Stimulated activated CD4-positive, alpha-beta T cell treated with anti-CD3 and anti-CD28 coated beads, Interleukin-2, amount 100 ng/mL, for 24 hours (primary cell): ENCODE measurements at places on chromosomes 11 and 22.

- DNase-seq = no peak
These were observed 14.5 kb upstream of the ARHGAP42 start for GRCh38 chr11:100672498-100673033.

GRCh38 chr22:22010358-22010757, 27.8 kb upstream of the TOP3B start:
- DNase-seq = no peak

DNA sequence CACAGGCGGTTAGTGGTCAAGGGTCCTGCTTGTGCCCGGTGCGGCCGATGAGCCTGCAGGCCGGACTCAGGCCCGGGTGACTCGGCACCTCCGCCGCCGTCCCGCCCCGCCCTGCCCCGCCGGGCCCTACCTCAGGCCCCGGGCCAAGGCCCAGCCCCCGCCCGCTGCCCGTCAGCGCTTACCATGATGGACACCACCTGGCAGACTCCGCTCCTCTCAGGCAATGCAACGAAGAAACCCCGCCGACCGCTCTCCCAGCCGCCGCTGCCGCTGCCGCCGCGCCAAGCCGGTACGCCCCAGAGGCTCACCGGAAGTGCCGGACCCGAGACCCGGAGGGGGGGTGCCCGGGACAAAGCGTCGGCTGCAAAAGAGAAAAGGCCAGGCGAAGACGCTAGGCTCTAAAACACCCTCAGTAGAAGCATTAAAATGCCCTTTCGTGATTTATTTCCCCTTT, at the start of gene UFD1:
TSS of gene UFD1 (minus strand) at position 293 of the 454 bp plus-strand sequence. CDS start at position 185, 108 bp downstream.
- DNase-seq = peak; percentile 82

GRCh38 chr11:130029137-130029536, 26.5 kb upstream of the PRDM10 start:
- DNase-seq = no peak

DNA sequence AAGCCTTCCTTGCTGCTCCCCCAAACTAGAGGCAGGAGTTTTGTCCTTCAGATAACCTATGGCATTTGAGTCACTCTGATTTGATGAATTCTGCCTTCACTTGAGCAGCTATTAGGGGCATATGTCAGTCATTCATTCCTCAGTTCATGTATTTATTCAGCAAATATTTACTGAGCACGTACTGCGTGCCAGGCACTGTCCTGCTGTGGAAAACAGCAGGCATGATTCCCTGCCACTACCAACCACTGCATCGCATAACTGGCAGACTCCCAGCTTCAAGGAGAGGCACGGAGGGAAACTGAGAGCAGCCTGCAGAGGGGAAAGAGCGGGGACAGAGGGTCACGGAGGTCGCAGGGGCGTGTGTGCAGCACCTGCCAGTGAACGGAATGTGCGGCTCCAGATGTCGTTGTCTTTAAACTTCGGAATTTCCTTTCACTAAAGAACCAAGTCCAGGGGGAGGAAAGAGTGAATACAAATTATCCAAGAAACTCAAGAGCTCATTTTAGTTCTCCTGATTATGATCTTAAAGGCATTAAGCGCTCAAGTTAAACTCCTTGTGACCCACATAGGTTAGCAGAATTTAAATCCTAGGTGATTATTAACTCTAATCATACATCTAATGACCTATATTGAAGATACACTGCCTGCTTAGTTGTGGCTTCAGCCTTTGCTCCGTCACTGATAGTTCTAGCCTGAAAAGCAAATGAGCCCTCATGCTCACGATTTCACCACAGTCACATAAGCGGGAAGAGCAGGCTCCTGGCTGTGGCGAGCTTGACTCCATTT, 12.6 kb downstream of the PPARA start:
- no peak for DNase-seq

DNA sequence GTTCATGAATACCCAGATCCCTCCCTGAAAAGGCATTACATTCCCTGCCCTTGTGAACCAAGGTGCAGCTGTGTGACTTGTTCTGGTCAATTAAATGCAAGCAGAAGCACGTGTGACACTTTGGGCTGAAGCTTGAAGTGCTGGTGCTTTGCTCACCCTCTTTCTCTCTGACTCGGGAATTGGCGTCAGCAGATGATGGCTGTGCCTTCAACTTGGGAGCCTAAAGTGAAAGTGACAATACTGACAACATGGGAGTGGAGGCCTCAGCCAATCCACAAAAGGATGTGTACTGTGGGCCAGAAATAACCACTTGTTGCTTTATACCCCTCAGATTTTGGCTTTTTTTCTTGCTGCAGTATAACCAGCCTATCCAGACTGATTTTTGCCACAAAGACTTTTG, 148.3 kb upstream of the THY1 start:
- no peak for DNase-seq

- DNase-seq = no peak
These were observed 57.3 kb downstream of the BDNF start for GRCh38 chr11:27642954-27643353.

GRCh38 chr11:13333456-13333957, 55.9 kb downstream of the BMAL1 start:
- no peak for DNase-seq

DNA sequence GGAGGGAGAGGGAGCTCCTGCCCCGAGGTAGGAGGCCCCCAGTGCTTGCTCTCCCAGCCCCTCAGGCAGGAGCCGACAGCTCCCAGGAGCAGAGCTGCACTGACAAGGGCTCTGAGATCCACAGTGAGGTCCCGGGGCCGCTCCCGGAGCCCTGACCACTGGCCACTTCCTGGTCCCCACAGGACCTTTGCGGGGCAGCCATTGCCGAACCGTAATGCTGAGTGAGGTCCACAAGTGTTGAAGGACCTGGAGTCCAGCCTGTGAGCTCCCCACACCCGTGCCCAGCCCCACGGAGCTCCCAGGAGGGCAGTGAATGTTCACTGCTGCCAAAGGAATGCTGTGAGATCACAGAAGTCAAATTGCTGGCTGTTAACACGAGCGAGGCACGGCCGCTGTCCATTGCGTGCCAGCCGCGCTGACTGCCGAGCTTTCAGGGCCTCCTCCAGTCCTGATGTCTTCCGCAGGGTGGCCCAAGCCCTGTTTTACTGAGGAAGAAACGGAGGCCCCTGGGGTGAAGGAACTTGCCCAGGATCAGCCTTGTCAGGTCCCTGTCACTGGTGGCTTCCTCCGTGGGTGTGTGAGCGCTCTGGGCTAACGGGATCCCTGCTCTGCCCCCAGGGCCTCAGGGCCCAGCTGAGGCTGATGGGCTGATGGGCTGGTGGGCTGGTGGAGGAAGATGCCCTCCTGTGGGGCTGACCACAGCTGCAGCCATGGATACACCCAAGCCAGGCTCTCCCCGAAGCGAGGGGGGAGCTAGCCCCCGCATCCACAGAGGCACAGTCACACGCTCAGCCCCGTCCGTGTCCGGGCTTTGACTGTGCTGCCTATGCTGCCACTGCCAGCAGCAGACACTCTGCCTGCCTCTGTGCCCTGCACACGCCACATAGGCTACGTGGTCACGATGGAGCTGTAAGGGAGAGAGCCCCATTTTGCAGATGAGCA, 70.8 kb downstream of the WNT7B start:
- no peak for DNase-seq

GRCh38 chr11:117096201-117096991, 1.8 kb downstream of the SIK3 start:
- DNase-seq = peak; percentile 56

DNA sequence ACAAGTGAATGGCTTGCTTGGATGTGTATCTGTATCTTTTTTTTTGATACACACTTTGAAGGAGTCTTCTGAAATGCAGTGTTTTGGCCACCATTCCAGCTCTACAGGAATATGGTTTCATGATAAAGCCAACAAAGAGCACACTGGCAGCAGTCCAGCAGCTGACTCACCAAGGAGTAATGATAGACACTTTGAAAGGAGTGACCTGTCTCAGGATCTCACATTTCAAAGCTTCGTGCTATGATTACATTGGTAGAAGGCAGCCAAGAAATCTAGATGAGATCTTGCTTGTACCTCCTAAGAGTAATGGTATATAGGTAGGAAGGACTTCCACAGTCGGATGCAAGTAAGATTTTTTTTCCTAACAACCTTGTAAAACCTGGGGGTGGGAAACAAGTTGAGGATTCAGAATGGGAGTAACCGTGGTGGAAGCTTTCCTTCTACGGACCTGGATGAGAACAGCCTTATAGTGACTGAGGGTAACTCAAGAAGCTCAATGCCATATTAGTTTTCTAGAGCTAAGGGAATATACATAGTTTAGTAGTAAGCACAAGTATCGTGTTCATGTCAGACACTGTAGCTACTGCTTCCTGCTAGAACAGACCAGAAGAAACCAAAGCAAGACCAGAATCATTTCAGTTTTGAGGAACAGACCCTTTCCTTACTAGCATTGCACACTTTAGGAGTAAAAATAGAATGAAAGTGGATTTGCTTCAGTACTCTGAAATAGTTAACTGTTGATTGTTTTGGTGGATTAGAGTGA, 25.0 kb downstream of the MTMR3 start:
- no peak for DNase-seq

DNA sequence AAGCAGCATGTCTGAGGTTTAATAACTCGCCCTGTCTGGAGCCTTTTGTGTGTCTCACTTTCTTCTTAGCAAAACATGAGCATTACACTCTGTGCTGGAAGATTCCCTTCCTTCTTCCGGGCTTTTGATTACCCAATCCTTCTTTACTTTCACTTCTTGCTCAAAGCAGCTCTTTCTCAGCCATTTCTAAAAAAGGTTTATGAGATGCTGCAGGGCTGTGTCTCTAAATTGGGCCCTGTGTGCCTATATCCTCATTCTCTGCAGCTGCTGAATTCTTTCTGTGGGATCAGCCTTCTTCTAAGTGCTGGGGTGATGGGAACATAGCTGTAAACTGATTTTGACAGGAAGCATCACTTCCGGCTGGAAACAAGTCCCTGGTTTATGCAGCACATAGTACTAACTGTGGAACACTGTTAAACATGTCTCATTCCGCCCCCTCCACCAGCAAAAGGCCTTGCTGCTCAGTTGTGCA, 71.8 kb downstream of the PIWIL4 start:
- DNase-seq = no peak
